CD4-positive, alpha-beta memory T cell (primary cell): ENCODE measurements at places on chromosomes 16 and 17. TPM values are rescaled to one million over a fixed set of nuclear protein-coding genes. Genes with fewer than 3 reads are reported as not detected.

- DNase-seq: no peak
Measured at GRCh38 chr16:56401482-56401881, 23.9 kb downstream of the AMFR start.

Gene FSCN2
- 0.75 TPM for total RNA-seq

DNA sequence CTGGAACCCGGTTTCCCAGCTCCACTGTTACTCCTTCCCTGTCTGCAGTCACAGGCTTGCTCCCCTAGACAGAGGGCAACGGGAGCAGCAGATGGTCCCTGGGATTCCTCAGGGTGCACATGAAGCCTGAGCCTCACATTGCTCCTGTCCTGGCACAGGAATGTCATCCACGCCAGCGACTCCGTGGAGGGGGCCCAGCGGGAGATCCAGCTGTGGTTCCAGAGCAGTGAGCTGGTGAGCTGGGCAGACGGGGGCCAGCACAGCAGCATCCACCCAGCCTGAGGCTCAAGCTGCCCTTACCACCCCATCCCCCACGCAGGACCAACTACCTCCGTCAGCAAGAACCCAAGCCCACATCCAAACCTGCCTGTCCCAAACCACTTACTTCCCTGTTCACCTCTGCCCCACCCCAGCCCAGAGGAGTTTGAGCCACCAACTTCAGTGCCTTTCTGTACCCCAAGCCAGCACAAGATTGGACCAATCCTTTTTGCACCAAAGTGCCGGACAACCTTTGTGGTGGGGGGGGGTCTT, 1.6 kb upstream of the DECR2 start:
- DNase-seq: no peak

GRCh38 chr17:8237175-8237574, 10.7 kb downstream of the CTC1 start:
- no peak for DNase-seq

Gene TMEM235
- not detected for total RNA-seq

Gene SLC47A1
- not detected for total RNA-seq

GRCh38 chr16:14088155-14088753, 17.1 kb downstream of the MRTFB start:
- no peak for DNase-seq

DNA sequence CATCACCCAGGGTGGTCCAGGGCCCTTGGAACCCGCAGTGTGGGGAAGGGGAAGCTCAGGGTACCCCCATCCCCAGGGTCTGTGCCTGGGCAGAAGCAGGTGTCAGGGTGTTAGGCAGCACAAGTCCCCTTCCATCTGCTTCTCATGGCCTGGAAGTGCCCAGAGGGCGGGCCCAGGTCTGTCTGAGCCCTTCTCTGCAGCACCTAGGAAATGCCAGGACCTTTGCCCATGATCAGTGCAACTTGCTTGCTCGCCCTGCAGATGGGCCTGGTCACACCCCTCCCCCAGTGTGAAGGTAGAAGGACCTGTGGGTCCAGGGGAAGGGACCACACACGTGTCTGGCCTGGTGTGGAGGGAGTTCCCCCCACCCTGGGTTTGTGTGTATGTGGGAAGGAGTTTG, 157.5 kb upstream of the CDC42EP4 start:
- DNase-seq: no peak

GRCh38 chr17:16923097-16923903, 48.6 kb downstream of the TNFRSF13B start:
- peak; percentile 24 for DNase-seq

Gene TAT
- not detected for total RNA-seq

Gene HEATR9
- 2.6 TPM for total RNA-seq

- no peak for DNase-seq
Measured at GRCh38 chr16:4800290-4801041, 2.0 kb downstream of the ROGDI start.

GRCh38 chr17:50129728-50130558, at the start of gene SAMD14:
SAMD14 (minus strand) TSS chr17:50130160; CDS start chr17:50124959, 5,201 bp downstream.
- peak; percentile 63 for DNase-seq

GRCh38 chr17:64974750-64975317, 55.6 kb upstream of the LRRC37A3 start:
- DNase-seq: no peak

Gene DNAH2
- not detected for total RNA-seq

Gene TPSAB1
- total RNA-seq: not detected

DNA sequence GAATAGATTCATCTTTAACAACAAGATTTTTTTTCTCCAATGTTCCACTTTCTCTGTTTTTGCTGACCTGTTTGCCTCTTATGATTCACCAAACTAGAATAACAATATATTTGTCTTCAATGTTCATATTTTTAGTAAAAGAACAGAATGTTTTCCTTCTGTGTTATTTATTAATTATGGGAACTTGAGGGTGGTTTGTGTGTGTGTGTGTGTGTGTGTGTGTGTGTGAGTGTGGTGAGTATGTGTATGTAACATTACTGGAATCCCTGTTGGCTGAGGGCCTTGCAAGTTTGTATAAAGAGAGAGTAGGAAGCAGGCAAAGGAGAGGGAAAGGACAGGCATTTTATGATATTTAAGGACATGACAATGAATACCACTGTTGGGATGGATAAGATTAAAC, 13.8 kb downstream of the STXBP4 start:
- DNase-seq: no peak

- DNase-seq: no peak
Measured at GRCh38 chr16:57742543-57742942, 7.0 kb downstream of the KATNB1 start.
